ENCODE measurements at places on chromosomes 13 and 19. TPM values are rescaled to one million over a fixed set of nuclear protein-coding genes. Genes with fewer than 3 reads are reported as not detected.

CASP14 gene
- polyA plus RNA-seq = 122 TPM

CLEC17A gene
- polyA plus RNA-seq = not detected

CAPN12 gene
- polyA plus RNA-seq = 6.0 TPM

DNA sequence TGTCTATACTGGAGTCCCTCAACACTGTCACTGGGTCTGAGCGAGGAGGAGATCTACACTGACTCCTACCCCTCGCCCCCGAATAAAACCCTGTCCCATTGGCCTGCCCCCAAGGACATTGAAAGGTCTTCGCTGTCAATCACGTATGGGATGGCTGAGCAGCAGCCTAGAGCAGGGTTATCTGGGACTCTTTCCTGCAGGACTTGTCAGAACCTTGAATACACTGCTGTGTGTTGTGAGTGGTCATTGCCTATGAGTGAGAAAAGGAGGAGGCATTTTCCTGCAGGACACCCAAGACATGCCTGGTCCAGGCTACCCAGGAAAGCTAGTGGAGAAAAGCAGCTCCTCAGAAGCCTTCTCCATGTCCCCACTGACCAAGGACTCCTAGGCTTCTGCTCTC lies 9.6 kb downstream of the PVR start:
- no peaks in the 10 kb centered on the region for H3K27me3 ChIP-seq
- H3K4me3 ChIP-seq = no peak overlapping the region
- no peak overlapping the region for H3K27ac ChIP-seq

CDC34 gene
- 72.0 TPM for polyA plus RNA-seq

All from keratinocyte (primary cell).